ENCODE measurements at places on chromosomes 12 and 14.

DNA sequence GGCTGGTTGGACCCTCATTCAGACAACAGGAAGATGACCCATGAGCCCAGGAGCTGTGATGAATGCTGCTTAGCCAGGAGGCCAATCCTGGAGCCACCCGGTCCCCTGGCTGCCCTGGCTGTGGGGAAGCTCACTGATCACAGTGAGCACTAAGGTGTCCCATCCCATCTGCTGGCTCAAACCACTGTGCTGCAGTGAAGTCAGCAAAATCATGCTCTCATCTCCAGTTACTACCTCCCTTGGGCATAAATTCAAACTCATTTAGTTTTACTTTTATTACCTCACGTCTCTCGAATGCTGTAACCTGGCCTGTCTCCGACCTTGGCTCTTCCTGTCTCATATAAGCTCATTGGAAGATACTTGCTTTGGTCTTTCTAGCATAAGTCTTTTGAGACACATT lies 112.4 kb downstream of the APAF1 start:
- no peak for DNase-seq

DNA sequence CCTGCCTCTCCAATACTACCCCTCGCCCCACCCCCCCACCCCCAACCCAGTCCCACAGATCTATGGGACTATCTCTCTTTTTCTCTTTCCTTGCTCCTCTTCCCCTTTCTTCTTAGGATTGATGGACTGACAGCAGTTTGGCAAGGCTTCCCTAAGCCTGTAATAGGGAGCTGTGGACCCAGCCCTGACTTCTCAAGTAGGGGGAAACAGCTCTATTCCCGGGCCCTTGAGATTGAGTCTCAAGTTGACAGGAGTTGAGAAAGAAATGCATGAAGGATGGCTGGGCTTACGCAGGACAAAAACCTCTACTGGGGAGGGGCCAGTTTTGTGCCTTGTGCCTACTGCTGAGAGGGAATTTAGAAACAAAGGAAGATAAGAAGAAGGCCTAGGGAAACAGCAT lies 60.4 kb downstream of the SMUG1 start:
- no peak for DNase-seq

GRCh38 chr14:91119556-91120311 lies 5.9 kb downstream of the DGLUCY start:
- no peak for DNase-seq

GRCh38 chr12:81546811-81547210 lies 212.3 kb downstream of the PPFIA2 start:
- DNase-seq: no peak

DNA sequence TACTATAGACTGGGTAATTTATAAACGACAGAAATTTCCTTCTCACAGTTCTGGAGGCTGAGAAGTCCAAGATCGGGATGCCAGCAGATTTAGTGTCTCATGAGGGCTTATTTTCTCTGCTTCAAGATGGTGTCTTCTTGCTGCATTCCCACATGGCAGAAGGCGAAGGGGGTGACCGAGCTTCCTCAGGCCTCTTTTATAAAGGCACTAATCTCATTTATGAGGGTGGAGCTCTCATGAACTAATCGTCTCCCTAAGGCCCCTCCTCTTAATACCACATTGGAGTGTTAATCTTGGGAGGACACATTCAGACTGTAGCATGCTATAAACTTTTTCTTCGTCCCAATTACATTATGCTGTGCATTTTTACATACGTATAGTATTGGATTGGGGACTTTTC lies 200.4 kb upstream of the ARHGAP5 start:
- no peak for DNase-seq

GRCh38 chr14:91980157-91980556 lies 32.7 kb upstream of the FBLN5 start:
- no peak for DNase-seq

DNA sequence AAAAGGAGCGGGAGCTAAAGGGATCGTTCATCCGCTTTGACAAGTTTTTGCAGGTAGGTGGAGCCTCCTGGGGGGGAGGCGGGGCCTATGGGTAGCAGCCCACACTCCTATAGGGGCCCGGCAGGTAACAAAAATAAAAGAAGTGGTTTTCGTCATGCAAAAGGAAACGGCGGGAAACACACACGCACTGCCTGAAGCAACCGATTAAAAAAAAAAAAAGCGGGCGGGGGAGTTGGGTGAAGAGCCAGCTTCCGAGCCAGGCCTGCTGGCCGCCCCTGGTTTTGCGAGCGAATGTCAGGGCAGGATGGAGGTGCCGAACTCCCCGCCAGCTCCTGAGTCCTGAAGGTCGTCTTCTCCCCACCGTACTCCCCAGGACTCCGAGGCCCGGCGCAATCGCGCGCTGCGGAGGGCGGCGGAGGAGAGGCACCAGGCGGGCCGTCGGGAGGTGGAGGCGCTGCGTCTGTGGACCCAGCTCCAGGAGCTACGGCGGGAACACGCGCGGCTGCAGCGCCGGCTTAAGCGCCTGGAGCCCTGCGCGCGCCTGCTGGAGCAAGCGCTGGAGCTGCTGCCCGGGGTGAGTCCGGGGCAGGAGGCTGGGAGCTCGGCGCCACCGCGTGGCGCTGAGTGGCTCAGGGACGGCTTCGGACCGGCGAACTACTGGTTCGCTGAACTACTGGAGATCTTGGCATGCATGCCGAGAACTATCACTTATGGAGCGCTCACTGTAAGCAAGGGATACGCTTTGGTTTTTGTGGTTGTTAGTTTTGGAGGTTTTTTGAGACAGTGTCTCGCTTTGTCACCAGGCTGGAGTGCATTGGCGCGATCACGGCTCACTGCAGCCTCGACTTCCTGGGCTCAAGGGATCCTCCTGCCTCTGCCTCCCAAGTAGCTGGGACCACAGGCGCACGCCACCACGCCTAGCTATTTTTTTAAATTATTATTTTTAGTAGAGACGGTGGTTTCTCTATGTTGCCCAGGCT lies 3.6 kb downstream of the CFAP73 start:
- DNase-seq: peak; percentile 35

- no peak for DNase-seq
These were observed 378.9 kb downstream of the PCNX1 start for GRCh38 chr14:71286126-71286525.

DNA sequence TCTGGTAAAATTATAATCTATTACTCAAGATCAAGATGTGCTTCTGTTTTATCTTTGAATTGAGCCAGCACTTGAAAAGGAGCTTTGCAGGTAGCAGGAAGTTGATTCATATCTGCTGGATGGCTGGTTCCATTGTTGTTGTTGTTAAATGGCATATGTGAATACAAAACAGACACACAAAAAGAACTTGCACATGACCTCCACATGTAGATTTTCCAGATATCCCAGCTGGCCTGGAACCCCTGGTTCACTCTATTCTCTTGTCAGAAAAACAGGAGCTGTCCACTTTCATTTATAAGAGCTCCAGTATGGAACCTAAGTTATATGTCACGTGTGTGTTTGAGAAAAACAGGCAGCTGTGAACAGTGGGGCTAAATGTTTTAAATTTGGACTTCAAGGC lies 273.9 kb downstream of the TMEM132D start:
- no peak for DNase-seq

GRCh38 chr12:31834150-31834549 lies 105.3 kb upstream of the AMN1 start:
- no peak for DNase-seq
